ENCODE measurements at places on chromosomes 2 and 18. TPM values are rescaled to one million over a fixed set of nuclear protein-coding genes. Genes with fewer than 3 reads are reported as not detected.

DNA sequence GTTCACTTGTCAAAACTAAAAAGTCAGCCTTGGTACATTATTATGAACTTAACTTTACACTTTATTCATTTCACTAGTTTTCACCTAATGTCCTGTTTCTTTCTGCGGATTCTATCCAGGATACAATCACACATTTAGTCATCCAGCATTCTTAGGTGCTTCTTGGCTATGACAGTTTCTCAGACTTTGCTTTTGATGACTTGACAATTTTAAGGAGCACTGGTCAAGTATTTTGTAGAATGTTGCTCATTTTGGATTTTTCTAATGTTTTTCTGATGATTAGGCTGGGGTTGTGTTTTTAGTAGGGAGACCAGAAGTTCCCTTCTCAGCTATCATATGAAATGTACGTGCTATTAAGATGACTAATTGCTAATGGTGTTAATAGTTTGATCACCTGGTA, 601.2 kb downstream of the LRRTM4 start:
- no peak for DNase-seq

- DNase-seq = no peak
Measured at GRCh38 chr18:378079-378478, 110.2 kb upstream of the THOC1 start.

GRCh38 chr18:5717256-5717655, 173.5 kb upstream of the EPB41L3 start:
- DNase-seq = no peak

DNA sequence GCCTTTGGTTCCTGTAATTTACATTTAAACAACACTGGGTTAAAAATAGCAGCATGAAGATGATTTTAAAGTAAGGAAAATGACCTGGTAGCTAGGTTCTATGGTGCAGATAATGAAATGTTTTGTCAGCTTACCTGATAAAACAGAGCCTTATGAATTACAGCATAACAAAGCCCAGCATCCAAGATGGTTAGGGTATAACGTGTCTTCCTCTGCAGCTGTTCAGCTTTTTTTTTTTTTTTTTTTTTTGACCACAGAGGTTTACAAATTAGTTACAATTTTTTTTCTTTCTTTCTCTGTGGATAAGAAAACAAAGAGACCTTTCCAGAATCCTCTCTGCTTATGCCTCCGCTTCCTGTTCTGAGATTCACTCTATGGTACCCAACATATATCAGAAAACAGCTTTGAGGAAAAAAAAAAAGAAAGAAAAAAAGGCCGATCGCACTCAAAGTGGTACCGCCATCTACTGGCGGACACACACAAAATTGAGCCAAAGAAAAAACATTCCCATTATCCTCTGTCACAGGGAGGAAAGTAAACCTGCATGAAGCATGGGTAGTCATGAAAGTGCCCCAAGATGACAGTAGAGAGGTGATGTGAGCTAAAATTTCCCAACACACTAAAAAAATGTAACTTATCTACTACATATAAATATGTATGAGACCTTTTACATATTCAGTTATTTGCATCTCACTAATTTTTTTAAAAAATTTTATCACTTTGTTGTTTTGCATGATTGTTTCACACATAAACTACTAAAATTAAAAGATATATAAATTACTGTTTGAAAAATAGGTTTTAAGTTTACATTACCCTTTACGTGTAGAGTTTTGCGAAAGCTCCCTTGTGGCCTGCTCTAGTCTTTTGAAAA, at the start of gene SCN3A:
SCN3A (minus strand) TSS at position 362 of the 871 bp plus-strand sequence. CDS start 27,656 bp downstream, outside the sequence.
- DNase-seq = peak; percentile 69

DNA sequence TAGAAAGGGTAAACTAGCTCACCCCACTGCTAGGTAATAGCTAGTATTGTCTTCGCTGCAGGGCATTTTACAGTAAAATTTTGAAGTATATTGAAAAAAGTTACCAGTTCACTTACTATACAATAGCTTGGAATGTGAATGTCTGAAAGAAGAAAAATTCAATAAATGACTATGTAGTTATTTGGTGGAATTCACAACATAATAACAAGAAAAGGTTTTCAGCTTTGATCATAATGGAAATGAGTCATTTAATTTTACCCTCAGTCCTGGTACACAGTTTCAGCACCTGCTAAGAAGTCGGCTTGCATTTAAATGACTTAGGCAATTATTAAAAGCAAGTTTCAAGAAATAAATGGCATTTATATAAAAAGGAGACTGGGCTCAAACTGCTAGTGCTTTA, 90.4 kb downstream of the NUP35 start:
- no peak for DNase-seq

- DNase-seq = no peak
Measured at GRCh38 chr2:69964353-69964841, 3.0 kb upstream of the ASPRV1 start.

- peak; percentile 82 for DNase-seq
Measured at GRCh38 chr2:132804051-132804450, 134.0 kb upstream of the LYPD1 start.

DNA sequence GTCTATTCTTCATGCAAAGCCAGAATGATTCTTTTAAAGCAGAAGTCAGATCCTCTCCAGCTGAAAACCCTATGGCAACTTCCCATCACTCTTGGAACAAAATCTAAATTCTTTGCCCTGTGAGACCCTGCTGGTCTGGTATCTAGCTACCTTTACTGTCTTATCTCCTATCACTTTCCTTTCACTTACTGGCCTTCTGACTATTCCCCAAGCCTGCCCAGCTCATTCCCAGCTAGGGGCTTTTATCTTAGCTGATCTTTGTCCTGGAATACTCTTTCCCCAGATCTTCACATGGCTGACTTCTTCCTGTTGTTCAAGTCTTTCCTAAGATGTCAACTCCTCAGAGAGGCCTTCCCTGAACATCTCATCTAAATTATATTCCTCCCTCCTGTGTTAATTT, 63.6 kb downstream of the GREB1L start:
- no peak for DNase-seq

- DNase-seq = no peak
Measured at GRCh38 chr2:191895195-191895594, 48.3 kb upstream of the CAVIN2 start.

GRCh38 chr2:113275556-113276215, 3.0 kb downstream of the PAX8 start:
- no peak for DNase-seq

GRCh38 chr2:2026252-2026831, 282.0 kb upstream of the PXDN start:
- DNase-seq = no peak

GRCh38 chr2:1672738-1673137, 71.6 kb downstream of the PXDN start:
- no peak for DNase-seq

DNA sequence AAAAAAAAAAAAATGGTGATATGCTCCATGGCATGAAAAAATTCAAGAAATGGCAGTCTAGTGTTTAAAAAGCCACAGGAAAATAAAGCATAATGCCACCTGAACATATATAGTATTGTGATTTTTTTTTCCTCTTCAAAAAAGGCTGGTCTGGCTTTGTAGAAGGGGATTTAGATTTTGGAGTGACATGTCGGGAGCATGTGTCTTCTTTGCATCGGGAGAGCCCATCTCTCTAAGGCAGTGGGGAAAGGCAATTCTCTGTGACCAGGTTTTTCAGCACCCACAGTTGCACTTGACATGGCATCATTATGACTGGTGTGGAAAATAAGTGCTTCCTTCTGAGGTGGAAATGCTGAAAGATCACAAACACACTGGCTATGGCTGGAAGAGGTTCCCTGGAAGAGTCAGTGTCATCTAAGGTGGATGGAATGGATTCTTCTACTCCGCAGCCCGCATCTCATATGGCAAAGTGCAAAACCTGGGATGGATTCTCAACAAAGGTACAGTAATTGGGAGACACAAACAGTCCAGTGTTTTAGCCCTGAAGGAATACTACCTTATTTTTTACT, 172.5 kb downstream of the AGAP1 start:
- peak; percentile 79 for DNase-seq

GALR1 gene
- not detected for total RNA-seq

ACVR1C gene
- 0.32 TPM for total RNA-seq

GKN2 gene
- not detected for total RNA-seq

RGPD4 gene
- total RNA-seq = not detected

SOWAHC gene
- total RNA-seq = 43.6 TPM

CCDC141 gene
- total RNA-seq = not detected
